ENCODE measurements at places on chromosomes 11 and 22.

- DNase-seq: no peak
These were observed 74.1 kb downstream of the CDKN1C start for GRCh38 chr11:2811206-2812091.

DNA sequence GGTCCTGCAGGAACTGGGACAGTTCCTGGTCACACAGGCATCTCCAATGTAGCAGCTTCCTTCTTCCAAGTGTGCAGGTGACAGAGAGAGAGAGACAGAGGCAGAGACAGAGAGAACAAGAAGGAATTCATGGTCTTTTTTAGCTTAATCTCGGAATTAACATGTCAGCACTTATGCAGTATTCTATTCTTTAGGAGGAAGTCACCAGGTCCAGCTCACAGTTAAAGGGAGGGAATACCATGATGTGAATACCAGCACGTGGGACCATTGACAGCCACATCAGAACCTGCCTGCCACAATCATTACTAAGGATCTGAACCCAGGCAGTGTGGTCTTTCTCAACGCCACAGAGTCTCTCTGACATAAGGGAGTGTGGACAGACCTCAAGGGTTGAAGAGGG, 341.6 kb downstream of the MN1 start:
- DNase-seq: no peak

GRCh38 chr11:126426820-126427749, 71.6 kb downstream of the ST3GAL4 start:
- DNase-seq: no peak

DNA sequence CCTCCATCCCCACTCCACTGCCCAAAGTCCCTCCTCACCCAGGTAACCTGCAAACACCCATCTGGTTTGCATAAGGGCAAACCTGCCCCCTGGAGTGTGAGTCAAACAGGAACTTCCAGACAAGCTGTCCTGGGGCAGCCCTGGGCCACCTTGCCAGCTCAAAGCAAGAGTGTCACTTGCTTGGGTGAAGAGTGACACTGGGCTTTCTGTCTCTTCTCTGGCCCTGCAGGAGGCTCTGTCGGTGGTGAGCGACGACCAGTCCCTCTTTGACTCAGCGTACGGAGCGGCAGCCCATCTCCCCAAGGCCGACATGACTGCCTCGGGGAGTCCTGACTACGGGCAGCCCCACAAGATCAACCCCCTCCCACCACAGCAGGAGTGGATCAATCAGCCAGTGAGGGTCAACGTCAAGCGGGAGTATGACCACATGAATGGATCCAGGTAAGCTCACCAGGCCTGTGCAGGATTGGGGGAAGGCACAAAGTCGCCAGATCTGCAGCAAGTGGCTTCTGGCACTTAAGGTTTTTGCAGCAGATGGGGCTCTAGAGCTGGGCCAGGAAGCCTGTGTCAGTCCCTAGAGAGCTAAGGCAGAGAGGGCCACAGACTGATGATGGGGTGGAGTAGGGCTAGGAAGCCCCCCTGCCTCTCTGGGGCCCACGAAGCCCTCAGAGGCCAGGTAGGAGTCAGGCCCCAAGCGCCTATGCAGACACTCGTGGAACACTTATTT, 64.2 kb downstream of the FLI1 start:
- DNase-seq: no peak

DNA sequence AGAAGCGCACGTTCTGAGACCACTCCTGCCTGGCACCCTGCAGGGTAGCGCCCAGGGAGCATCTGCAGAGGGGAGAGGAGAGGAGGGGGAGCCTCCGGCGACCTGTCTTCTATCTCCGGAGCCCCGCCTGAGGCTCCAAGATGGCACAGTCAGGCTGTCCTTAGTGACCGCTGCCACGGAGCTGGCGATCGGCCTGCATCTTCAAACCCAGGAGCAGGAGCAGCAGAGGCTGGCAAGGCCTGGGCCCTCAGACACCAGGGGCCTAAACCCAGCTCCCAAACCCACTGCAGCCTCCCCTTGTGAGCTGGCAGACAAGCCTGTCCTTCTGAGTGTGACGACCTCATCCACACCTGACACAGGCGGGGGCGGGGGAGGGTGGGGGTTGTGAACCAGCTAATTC, 34.9 kb downstream of the TOLLIP start:
- DNase-seq: no peak

DNA sequence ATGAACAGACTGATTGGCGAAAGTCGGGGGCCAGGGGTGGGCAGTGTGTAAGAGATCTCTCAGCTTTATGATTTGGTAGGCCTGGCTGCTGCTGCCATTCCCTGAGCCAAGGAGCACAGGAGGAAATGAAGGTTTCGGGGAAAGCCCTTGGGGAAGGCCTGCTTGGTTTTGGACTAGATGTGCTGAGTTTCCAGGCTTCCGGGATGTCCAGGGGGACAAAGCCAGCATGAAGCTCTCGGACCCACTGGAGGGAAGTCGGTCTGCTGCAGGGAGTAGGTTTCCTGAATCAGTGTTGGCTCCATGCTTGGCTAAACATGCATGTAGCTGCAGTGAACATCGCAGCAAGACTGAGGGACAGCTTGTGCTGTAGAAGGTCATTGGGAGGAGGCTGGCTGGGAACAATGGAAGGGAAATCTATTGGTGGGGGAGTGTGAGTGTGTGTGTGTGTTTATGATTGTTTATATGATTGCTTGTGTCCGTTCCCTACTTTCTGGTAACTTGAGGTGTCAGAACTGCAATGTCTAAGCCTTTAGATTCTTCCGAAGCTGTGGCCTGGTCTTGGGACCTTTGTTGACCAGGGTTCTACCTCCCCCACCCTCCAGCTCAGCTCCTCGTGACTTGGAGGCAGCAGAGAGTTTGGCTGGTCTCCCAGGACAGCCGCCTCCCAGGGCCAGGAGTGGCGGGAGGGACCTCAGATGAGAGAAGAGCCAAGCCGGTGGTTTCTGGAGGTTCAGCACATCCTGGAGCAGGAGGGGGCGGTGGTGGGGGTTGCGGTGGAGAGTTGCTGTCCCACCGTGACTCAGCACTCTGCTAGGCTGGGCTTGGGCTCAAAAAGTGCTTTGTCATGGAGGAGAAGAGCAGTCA, 4.0 kb upstream of the FTH1 start:
- peak; percentile 98 for DNase-seq

- DNase-seq: no peak
These were observed 189.5 kb downstream of the FAM76B start for GRCh38 chr11:95599959-95600586.

GRCh38 chr11:92702037-92702804, 267.2 kb upstream of the MTNR1B start:
- no peak for DNase-seq

GRCh38 chr22:23012081-23012622, 58.2 kb upstream of the GNAZ start:
- no peak for DNase-seq

DNA sequence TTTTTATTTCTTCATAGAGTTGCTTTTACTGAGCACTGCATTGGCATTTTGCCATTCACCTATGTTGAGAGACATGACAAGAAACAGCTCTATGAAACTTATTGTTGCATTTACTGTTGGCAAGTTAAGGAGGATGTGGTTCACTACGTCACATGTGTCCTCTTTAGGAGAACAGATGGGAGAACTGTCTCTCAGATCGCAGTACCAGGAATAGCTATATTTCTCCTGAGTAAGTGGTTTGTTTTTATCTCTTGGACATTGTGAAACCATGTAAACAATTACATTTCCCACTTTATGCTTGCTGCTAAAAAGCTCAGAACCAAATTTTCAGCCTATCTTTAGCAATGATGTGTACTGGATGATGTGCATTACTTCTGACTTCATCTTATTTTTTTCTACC, 34.8 kb upstream of the PSMA1 start:
- DNase-seq: no peak

- DNase-seq: no peak
These were observed 18.9 kb downstream of the CAT start for GRCh38 chr11:34457607-34458006.

- no peak for DNase-seq
These were observed 415.9 kb downstream of the METTL15 start for GRCh38 chr11:28524098-28524497.

DNA sequence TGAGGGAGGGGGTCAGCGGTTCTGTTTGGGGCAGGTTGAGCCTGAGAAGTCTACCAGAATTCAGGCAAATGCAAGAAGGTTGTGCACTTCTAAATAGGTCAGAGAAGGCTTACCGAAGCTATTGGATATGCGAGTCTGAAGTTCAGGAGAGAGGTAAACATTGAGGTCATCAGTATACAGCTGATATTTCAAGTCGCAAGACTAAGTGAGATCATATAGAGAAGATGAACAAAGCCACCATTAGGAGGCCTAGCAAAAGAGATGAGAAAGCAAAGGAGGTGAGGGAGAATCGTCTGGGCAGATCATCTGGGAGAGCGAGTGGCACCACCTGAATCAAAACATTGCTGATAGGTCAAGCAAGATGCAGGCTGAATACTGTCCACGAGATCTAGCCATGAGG, 430.6 kb downstream of the BUD13 start:
- DNase-seq: no peak

DNA sequence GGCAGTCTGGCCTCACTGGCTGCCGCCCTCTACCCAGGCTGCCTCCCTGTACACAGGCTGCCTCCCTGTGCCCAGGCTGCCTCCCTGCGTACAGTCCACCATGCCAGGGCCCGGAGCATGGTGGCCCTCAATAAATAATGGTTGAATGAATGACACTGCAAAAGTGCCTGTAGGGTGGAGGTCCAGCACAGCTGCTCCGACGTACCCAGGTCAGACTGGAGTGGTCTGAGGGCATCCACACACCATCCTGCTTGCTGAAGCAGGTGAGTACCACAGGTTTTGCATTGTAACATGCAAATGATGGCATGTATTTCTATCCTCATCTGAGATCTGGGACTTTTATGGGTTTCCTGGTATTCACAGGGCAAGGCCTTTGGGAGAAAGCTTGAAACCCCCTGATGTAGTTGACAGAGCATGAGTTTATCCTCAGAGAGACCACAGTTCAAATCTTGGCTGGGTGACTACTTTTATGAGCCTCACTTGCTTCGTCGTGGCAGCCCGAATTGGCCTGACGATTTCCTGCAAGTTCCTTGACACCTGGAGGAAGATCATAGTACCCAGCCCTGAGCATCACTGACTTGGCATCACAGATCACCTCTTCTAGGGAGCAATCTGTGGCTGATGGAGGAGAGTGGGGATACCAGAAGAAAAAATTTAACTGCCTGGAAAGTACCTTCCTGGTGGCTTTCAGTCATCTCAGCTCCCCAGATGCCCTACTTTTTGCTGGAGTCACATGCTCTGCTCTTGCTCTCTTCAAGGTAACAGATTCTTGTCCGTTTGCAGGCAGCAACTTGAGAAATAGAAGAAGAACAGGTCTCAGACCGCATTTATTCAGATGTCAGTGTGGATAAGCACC, 16.0 kb upstream of the CYB5R3 start:
- no peak for DNase-seq

DNA sequence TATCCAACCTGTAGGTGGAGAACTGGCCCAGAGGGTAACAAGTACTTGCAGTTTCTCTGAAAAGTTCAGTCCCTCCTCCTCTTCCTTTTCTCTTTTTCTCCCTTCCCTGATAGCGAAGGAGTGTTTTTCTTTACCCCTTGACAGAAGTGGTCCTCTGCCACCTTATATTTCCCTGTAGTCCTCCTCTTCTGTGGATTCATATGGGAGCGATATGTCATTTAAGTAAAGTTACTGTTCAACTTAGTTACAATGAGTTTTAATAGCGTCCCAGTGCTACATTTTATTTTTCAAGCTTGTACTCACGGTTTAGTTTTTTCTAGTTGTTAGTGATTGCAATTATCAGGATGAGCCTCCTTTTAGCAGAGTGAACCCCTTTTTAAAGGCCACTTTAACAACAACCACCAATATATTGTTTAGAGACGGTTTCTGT, 1.4 kb downstream of the PCF11 start:
- no peak for DNase-seq

DNA sequence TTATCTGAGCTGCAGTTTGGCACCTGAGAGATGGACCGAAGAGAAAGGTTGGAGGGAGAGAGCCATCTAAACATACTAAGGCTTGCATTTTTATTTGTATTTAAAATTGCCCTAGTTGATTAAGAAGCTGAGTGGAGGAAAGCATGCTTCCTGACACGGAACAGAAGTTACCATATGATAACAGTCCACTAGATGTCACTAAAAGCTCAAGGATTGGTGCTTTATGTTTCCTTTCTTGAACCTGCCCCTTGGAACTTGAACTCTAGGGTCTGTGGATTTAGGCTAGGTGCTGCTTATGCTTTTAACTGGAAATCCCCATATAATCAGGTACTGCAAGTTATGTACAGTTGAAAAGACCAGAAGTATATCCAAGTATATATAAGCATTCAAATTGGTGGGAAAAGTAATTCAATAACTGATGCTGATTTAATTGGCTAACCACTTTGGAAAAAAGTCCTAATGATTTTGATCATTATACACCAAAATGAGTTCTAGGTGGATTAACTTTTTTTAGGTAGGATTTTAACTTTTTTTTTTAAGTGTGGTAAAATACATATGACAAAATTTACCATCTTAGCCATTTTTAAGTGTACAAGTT, 9.5 kb downstream of the RBMXL2 start:
- peak; percentile 27 for DNase-seq

DNA sequence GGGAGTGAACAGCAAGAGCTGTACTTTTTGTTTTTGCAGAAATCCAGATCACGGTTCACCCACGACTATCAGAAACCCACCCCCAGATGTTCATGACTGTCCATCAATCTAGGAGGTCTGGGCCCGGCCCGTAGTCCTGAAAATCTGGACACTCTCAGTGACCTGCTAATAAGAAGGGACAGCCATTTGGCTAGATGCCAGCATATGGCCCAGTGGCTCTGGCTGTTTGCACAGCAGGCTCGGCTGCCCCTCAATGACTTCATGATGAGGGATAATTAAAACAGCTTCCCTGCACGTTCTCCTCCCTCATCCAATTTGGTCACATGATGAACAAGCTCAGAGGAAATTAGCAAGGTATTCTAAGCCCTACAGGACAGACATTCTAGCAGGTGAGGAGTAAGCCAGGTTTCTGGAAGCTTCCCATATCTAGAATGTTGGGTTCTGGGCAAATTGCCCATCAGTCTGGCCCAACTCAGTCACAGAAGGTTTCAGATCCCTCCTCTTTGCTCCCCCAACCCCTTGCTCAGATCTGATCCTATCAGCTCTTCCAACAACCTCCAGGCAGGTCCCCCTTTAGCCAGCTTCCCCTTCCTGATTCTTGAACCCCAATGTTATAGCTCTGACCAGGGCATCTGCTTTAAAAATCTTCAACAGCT, 397.3 kb downstream of the SHANK2 start:
- DNase-seq: no peak

DNA sequence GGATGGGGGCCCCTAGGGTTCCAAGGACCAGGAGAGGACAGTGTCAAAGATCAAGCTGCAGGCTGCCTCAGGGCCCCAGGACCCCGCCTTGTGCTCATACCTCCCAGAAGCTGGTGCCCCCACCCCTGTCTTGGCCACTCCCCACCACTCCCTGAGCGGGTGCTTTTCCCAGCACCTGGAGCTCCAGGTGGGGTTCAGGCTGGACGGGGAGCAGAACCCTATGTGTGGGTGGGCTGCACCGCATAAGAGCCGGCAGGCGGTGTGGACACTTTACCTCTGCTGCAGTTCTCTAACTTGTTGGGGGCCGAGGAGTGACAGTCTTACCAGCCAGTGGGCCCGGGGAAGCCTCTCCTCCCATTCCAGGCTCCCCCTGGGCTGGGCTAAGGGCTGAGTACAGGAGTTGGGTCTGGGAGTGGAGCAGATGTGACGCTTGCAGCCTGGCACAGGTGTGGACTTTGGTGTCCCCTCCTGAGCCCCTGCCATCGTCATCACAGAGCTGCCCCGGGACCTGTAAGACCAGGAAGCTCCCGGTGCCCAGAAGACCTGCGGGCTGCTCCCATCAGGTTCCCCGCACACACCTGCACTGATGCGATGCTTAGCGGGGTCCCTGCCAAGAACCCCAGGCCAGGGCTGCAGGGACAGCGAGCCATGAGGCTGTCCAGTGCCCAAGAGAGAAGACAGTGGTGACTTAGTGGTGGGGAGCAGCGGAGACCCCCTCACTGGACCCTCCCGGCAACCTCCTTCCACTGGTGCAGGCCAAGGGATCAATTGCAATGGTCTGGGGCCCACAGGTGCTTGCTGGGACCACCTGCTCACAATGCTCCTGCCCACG, 674.5 kb downstream of the BRD1 start:
- no peak for DNase-seq

Measured in RCC 7860 (cell line).